ENCODE measurements at places on chromosomes 6 and 20.
A peak's percentile ranks its signal among the peaks of the same experiment; 100 is the strongest.

DNA sequence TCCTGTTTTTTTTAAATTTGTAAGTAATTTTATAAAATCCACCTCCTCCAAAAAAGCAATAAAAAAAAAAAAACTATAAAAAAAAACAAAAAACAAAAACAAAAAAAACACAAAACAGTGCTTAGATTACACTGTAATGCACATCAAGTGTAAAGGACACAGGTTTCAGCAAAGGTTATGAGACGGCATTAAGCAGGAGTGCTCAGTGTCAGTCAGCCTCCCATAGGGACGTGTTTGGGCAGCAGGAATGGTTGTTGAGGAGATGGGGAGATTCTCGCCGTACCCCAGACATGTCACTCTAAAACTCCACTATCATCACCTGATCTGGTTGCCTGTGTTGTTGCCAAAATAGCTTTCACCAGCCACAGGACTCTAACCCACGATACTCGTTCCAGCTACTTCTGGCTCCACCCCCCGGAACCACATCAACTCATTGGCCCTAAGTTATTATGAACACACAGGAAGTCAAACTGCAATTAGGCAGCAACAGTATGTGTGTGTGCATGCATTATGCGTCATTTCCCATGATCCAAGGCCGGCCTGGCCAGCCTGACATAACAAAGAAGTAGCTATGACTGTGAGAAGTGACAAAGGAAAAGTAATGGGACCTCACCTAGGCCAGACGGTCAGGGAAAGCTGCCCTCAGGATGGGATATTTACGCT lies 28.7 kb downstream of the ECT2L start:
- DNase-seq, result no peak

DNA sequence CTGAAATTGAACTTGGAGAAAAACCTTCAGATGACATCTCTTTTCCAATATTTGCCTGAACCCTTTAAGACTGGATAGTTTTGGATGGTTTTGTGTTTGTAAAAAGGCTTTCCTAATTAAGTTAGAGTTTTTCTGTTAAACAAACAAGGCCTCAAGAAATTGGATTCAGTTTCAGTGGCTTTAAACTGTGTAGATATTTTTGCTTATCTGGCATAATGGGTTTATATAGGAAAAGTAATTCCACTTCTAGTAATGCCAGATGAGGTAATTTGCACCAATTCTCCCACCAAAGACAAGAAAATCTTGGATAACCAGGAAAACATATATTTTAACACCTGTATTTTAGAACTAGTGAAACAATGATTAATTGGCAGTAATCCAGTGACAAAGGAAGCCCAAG lies 12.0 kb upstream of the TRDN start:
- no peak for DNase-seq

- DNase-seq, result no peak
These were observed 8.1 kb upstream of the OCSTAMP start for GRCh38 chr20:46558511-46558959.

- no peak for DNase-seq
These were observed 18.4 kb upstream of the MRPS18A start for GRCh38 chr6:43705996-43706395.

GRCh38 chr6:62371453-62372210 lies 85.6 kb upstream of the KHDRBS2 start:
- no peak for DNase-seq

DNA sequence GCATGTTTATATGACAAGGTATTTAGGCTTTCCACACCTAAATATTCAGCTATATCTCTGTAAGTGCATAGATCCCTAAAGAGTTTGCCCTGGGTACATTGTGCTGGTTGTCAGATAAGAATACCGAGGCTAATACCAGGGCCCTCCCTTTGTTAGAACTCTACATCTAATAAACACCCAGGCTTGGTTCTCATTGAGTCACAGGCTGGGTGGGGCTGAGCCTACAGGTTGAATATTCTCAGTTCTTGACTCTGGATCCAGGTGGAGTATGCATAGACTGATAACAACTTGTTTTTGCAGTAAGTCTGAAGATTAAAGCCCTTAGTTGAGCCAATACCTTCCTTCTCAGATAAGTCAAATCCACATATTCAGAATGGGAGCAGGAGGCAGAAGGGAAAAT lies 312.2 kb upstream of the FLRT3 start:
- no peak for DNase-seq

GRCh38 chr20:58690396-58691135 lies 2.0 kb upstream of the NPEPL1 start:
- DNase-seq, result no peak

- DNase-seq, result no peak
These were observed 295.5 kb downstream of the PLCB1 start for GRCh38 chr20:8427419-8428040.

- no peak for DNase-seq
These were observed 499 bp downstream of the TTI1 start for GRCh38 chr20:38032585-38033329.

- DNase-seq, result peak; percentile 33
These were observed 202.8 kb upstream of the CITED2 start for GRCh38 chr6:139577124-139577762.
